A549 treated with dexamethasone at 1 μM for 4 hours (cell line): ENCODE measurements at places on chromosomes 2 and 18. TPM values are rescaled to one million over a fixed set of nuclear protein-coding genes. Genes with fewer than 3 reads are reported as not detected.

The TMEM198 gene
- total RNA-seq = 0.56 to 1.2 TPM (median 1.1 TPM) in 5 replicates

The CD302 gene
- 2.1 to 3.2 TPM (median 2.6 TPM) in 5 replicates for total RNA-seq

The CABLES1 gene
- 15.2 to 18.2 TPM (median 16.6 TPM) in 5 replicates for total RNA-seq

The MYCN gene
- 0.05 TPM in 1 of 5 replicates, not detected in the others for total RNA-seq

The RAB6D gene
- 0.02 to 0.06 TPM (median 0.04 TPM) in 4 of 5 replicates, not detected in the other for total RNA-seq

The MYO1B gene
- 52.3 to 60.1 TPM (median 55.9 TPM) in 5 replicates for total RNA-seq

The CPO gene
- 0.11 to 0.16 TPM in 2 of 5 replicates, not detected in the others for total RNA-seq

The TXNDC2 gene
- total RNA-seq = 0.07 to 0.17 TPM (median 0.11 TPM) in 5 replicates

The SAG gene
- total RNA-seq = 0.24 TPM in 1 of 5 replicates, not detected in the others

The GAD1 gene
- 0.13 to 0.47 TPM (median 0.32 TPM) in 5 replicates for total RNA-seq

The SOWAHC gene
- total RNA-seq = 7.0 to 10.2 TPM (median 9.2 TPM) in 5 replicates

The TDRD15 gene
- total RNA-seq = not detected in 5 replicates

The C18orf32 gene
- 17.2 to 22.3 TPM (median 20.8 TPM) in 5 replicates for total RNA-seq

The SMIM21 gene
- total RNA-seq = not detected in 5 replicates

The GAL3ST2 gene
- total RNA-seq = 0.15 to 0.27 TPM (median 0.25 TPM) in 5 replicates

The C2orf80 gene
- not detected in 5 replicates for total RNA-seq

The ACOXL gene
- not detected in 5 replicates for total RNA-seq

The CROCC2 gene
- total RNA-seq = not detected in 5 replicates

The ASTL gene
- total RNA-seq = not detected in 5 replicates

The C2orf66 gene
- total RNA-seq = 0.05 TPM in 1 of 5 replicates, not detected in the others

The MC2R gene
- total RNA-seq = not detected in 5 replicates

The SCN7A gene
- total RNA-seq = not detected in 5 replicates

The TBC1D8 gene
- total RNA-seq = 69.1 to 105 TPM (median 82.0 TPM) in 5 replicates

The KCNG2 gene
- total RNA-seq = not detected in 5 replicates

The LIPG gene
- total RNA-seq = 0.17 to 0.36 TPM (median 0.25 TPM) in 5 replicates

The BCL11A gene
- 0.01 to 0.14 TPM (median 0.09 TPM) in 5 replicates for total RNA-seq

The PDCD1 gene
- 0.03 TPM in 1 of 5 replicates, not detected in the others for total RNA-seq

The SYT4 gene
- not detected in 5 replicates for total RNA-seq

The CAPN14 gene
- 0.04 to 0.06 TPM (median 0.05 TPM) in 4 of 5 replicates, not detected in the other for total RNA-seq

The MC5R gene
- not detected in 5 replicates for total RNA-seq
